Astrocyte (in vitro differentiated cells and primary cell): ENCODE measurements at places on chromosomes 5 and 9. TPM values are rescaled to one million over a fixed set of nuclear protein-coding genes. Genes with fewer than 3 reads are reported as not detected.

C9 gene
- 0.07 TPM in 1 of 2 replicates, not detected in the other for total RNA-seq

MLANA gene
- total RNA-seq, result not detected in 2 replicates

SIT1 gene
- total RNA-seq, result not detected in 2 replicates

TMEM252 gene
- total RNA-seq, result not detected in 2 replicates

IL13 gene
- total RNA-seq, result not detected in 2 replicates
